Activated CD8-positive, alpha-beta memory T cell treated with anti-CD3 and anti-CD28 coated beads for 4 hours (primary cell): ENCODE measurements at places on chromosomes 5 and 9.

DNA sequence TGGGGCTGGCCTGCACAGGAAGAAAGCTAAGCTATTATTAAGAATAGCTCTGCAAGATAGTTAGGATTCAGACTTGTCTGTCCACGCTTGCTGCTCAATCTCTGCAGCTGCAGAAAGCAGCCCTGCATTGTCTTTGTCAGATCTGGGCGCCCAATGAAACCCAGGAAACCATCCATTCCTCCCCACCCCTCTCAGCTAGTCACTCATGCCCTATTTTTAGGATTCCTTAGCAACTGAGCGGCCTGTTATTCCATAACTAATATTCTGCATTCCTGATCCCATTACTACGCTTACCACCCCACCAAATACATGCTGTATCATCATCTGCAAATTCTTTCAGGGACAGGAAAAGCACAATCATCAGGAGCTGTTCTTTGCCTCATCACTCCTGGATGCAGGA is 52.9 kb upstream of the APC start:
- DNase-seq: no peak

- no peak for DNase-seq
These were observed 78.5 kb upstream of the SPATA31D4 start for GRCh38 chr9:81849631-81850259.

GRCh38 chr5:52928689-52929088 is 60.5 kb upstream of the ITGA2 start:
- DNase-seq: no peak

GRCh38 chr9:37229882-37230482 is 109.6 kb downstream of the ZCCHC7 start:
- no peak for DNase-seq

DNA sequence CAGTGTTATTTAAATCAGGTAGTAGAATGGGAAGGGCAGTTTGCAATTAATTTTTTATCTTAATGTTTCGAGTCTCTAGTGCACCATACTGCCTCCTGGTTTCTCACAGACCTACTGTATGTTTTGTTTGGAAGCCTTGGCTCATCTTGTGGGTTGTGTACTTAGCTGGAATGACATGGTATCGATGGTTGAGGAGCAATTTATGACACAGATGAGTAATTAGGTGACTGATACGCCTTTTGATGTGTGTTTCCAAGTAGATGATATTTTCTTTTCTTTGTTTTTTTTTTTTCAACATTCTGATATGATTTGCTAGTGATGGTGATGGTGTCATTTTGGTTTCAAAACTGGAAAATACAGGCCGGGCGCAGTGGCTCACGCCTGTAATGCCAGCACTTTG is 16.1 kb downstream of the BASP1 start:
- DNase-seq: no peak

- DNase-seq: no peak
These were observed 320.4 kb downstream of the DRD1 start for GRCh38 chr5:175123542-175123941.

DNA sequence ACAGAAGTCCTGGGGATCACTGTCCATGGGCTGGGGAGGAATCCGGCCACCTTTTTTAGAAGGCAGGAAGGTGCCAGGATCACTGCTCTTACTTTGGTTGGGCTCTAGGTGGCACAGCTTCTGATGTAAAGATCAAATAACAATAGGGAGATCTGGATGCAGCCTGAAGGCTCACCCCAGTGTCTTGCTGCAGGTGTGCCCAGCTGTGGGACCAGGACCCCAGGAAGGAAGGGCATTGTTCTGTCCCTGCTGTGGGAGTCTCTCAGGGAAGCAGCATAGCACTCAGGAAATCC is 69.6 kb downstream of the DAB2IP start:
- DNase-seq: no peak

DNA sequence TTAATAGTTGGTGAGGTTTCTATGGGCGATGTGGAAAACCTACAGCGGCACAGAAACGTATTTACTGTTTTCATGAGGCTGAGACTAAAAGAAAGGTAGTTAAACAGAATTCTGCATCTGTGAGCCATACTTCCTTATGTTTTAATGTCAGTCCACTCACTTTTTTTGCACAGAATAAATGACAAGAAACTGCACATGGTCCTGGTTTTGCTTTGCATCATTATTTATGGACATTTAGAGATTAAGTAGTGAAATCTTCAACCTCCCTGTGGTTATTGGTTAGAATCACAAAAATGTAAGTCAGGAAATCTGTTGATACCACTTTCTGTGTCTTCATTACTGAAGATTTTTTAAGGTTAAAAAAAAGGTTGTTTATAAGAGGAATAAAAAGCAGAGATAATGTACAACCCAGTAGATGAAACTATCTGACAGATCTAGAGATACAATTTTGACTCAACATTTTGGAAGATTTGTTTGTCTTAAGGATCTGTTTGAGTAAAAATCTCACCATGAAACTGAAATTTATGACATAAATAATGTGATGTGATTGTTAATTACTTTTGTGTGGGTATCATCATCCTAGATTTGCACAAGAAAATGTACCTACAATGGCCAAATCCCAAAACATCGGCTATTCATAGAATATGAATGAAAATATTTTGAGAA is 2.4 kb downstream of the PRR16 start:
- no peak for DNase-seq

GRCh38 chr9:91677331-91677730 is 253.7 kb upstream of the NFIL3 start:
- no peak for DNase-seq

DNA sequence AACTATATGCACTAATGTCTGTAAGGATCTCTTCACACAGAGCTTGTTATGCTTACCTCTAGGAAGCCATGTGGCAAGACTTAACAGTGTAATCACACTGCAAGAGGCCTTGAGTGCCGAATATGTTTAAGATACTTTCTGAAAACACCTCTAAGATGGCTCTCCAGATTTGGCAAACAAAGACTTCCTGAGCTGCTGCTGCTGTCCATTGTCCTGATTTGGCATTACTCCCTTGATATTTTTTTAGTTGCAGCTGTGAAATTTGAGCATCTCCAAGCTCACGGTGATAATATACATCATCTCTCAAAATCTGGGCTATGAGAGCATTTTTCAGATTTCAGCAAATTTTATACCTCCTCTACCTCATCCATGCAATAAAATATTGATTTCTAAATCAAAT is 384.5 kb upstream of the CDH6 start:
- no peak for DNase-seq

GRCh38 chr5:157045601-157046000 is 13.3 kb downstream of the HAVCR1 start:
- DNase-seq: no peak

DNA sequence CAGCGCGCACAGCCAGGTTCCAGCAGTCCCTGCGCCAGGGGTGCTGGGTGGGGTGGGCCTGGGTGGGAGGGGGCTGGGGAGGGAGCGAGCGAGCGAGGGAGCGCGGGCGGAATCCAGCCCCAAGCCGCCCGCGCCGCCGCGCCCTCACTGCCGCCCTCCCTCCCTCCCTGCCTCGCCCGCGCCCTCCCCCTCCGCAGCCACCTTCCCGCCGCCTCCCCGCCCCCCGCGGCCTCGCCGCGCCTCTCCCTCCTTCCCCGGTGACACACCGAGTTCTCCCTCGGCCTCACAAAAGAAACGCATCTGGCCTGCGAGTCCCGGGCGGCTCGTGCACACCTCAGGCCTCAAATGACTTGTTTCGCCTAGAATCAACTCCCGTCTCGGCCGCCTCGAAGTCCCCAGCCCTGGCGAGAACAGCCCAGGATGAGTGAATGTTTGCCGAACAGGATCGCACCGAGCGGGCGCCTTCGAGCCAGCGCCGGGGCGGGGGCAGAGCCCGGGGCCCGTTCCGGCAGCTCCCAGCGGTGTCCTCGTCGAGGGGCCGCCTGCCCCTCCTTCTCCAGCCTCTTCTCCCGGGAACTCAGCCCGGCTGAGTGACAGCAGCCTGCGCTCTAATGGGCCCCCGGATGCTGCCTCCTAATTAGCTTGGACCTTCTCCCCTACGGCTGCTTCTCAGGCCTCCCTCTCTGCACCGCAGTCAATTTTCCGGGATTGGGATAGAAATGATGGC is 371 bp upstream of the PITX1 start:
- no peak for DNase-seq

GRCh38 chr5:132681983-132682382 is 8.2 kb downstream of the IL4 start:
- DNase-seq: no peak

DNA sequence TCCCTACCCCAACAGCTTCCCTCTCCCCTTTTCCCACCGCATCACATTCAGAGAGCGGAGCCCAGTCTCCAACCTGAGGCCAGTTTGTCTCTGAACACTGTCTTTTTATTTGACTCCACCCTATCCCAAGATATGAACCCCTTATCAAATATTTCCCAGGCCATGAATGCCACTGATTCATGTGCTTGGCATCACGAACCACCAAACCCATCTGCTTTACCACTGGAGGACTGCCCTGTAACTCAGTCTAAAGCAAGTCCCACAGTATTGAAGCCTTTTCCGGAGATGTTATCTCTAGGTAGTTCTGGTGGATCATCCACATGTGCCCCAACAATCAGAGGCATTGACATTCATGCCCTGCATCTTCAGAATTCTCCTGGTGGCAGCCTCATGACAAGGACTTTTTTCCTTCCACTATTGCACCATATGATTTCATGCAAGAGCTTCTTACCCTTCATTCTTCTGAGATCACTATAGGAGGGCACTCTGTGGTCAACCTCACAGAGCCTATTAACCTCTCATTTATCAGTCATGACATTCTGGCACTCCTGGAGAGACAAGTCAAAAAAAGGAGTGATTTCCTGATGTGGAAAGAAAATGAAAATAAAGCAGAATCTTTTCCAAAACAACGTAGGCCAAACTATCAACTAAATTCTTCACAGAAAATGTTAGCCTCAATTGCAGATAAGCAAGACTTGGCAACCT is 12.3 kb upstream of the SPATA31D4 start:
- DNase-seq: no peak

- no peak for DNase-seq
These were observed 26.0 kb downstream of the SKP2 start for GRCh38 chr5:36177715-36178523.

DNA sequence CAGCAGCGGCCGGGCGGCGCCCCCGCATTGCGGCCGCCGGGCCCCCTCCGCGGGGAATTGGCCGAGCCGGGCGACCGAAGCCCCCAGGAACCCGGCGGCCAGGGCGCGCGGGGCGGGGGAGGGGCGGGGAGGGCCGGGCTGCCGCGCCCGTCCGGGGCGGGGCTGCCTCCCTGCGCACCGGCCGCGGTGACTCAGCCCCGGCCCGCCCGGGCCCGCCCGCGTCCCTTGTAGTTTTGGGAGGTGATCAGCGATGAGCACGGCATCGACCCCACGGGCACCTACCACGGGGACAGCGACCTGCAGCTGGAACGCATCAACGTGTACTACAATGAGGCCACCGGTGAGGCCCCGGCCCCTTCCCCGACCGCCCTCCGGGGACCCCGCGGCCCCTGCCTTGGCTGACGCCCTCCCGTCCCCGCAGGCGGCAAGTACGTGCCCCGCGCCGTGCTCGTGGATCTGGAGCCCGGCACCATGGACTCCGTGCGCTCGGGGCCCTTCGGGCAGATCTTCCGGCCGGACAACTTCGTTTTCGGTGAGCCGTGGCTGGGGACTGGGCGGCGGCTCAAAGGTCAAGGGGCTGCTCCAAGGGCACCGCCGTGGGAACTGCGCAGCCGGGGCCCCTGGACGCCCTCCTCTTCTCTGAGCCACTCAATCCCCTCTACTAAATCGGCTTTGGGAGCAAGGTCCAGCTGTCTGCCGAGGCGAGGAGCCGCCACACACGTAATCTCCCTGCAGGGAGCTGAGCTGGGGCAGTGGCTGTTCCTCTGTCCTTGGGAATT is 592 bp downstream of the TUBB4B start:
- peak; percentile 54 for DNase-seq

GRCh38 chr5:181224390-181225229 is 1.5 kb downstream of the TRIM41 start:
- DNase-seq: no peak

DNA sequence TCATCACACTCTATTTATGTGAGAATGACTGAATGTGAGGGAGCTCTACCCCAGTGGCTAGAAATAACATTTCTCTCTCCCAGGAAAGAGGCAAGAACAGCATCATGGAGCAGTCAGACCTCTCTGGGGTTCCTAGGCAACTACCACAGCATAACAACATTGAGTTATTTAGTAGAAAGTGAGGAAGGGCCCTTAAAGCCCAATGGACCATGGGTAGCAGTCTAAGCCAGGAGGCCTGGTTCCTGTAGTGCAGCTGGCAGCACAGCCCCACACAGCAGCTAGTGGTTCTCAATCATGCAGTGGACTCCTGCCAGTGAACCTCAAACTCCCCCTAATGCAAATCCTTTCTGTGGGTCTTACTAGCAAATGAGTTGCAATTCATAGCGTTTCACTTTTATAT is 55.3 kb downstream of the SPEF2 start:
- no peak for DNase-seq

GRCh38 chr9:78626971-78627370 is 330.0 kb downstream of the PSAT1 start:
- no peak for DNase-seq

DNA sequence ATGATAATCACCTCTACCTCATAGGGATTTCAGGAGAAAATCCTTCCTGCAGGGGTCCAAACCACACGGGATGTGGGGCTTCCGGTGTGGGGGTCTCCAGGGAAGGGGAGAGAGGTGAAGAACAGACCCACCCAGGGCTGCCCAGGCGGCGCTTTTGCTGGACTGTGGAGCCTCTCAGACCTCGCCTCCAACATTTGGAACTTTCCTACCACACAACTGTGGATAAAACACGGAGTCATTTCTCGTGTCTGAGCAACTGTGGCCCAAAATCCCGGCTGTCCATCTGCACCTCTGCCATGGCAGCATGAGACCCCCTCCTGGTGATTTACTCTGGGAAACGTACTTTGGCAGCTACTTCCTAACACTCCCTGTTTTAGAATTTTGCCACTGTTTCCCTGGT is 307.8 kb upstream of the IRX4 start:
- DNase-seq: no peak

GRCh38 chr9:94805585-94805984 is 79.1 kb downstream of the AOPEP start:
- DNase-seq: no peak

GRCh38 chr5:89324990-89325389 is 442.0 kb upstream of the MEF2C start:
- no peak for DNase-seq
